ENCODE measurements at places on chromosomes 7 and 10. TPM values are rescaled to one million over a fixed set of nuclear protein-coding genes. Genes with fewer than 3 reads are reported as not detected.

Gene HOXA13
- 0.15 TPM for polyA plus RNA-seq

Gene UNCX
- polyA plus RNA-seq, result not detected

Gene AP3M1
- polyA plus RNA-seq, result 29.1 TPM

GRCh38 chr7:6162331-6162620, 110.1 kb downstream of the CYTH3 start:
- no peak for DNase-seq

DNA sequence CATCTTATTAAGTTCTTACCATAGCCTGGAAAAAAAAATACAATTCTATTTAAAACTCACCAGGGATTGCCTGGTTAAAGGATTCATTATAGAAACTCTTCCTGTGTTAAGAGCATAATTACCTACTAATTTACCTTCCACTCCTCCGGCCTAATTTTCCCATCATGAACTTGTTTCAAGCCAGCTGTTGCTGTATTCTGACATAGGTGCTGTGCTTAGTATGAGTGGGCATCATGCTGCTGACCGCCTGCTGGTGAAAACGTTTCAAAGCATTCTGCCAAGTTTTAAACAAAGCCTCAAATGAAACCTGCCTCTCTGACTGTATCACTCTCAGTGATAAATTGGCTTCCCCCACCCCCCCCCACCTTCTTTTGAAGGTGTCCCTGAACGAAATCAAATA, 47.8 kb upstream of the KCNMA1 start:
- no peak for DNase-seq

GRCh38 chr7:4875391-4875790, 8.1 kb downstream of the RADIL start:
- DNase-seq, result no peak

DNA sequence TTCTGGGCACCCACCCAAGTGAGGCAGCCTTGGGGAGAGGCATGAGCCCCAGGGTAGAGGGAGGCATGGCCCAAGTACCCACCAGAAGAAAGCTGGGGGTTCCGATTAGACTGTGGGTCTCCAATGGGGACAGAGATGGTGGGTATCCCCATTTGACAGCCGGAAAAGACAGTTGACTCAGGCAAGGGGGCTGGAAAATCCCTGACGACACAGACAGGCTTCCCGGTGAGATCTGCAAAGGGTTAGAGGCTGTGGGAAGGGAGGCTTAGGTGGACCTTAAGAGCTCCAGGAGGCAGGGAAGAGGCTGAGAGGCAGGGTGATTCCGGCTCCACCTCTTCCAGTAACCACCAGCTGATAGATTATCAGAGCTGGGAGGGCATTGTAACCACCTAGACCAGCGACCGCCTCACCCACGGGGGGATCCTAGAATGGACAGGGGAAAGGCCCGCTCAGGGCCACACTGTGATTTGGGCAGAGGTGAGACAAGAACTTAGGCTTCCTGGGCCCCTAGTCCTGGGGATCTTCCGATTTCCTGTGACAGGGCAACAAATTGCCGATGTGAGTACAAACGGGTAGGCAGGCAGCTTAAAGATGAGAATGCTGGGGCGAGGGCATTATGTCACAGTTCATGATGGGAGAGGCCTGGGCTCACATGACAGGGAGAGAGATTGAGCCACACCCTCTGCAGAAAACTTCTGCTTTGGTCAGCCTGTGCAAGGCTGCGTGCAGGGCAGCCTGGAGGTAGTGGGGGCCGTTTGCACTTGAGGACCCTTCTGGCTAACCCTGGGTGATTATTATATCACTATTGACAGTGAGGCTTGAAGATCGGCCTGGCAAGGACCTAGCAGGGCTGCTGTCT, 5.4 kb downstream of the TBATA start:
- peak; percentile 32 for DNase-seq
